H4 (cell line): ENCODE measurements at places on chromosomes 16 and 17. TPM values are rescaled to one million over a fixed set of nuclear protein-coding genes. Genes with fewer than 3 reads are reported as not detected.
A peak's percentile ranks its signal among the peaks of the same experiment; 100 is the strongest.

Gene PDILT
- total RNA-seq, result not detected in 2 replicates

DNA sequence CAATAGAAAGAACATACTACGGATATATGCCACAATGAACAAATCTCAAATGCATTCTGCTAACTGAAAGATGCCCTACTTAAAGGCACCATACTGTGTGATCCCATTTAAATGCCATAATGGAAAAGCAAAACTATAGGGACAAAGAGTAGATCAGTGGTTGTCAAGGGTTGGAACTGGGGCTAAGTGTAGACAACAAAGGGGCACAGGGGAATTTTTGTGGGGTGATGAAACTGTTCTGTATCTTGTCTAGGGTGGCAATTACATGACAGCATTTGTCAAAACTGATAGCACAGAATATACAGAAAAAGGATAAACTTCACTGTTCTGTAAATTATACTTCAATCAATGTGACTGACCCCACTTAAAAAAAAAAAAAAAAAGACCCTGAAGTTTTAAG, 17.7 kb downstream of the GFOD2 start:
- DNase-seq, result no peak

- no peak for DNase-seq
These were observed 56.5 kb downstream of the PIGL start for GRCh38 chr17:16273499-16273898.

DNA sequence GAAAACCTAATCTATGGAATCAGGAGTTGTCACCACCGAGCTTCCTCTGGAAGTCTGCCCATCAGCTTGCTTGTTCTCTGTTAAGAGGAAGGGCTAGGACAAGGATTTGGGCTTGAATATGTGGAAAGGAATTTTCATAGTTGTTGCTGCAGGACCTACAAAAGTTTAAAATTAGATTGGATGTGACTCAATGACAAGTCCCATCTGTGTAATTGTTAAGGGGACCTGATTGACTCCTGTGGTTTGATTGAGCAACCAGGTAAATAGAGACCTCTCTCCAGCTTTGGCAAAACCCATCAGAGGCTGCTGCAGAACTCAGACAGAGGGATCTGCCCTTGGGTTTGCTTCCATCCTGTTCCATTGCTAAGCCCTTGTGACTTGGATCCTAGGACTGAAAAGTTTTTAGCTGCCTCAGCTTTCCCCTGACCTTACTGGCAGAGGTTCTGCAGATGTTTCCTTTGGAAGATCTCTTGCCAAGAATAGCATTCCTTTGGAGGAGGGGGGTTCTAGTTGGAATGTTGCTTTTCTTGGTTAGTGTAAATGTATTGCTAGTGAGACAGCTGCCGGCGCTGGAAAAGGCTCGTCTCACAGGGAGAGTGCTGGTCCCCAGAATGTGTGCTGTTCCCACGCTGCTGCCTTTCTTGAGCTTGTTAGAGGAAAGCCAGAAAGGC, 50.0 kb downstream of the SF3B3 start:
- DNase-seq, result no peak

DNA sequence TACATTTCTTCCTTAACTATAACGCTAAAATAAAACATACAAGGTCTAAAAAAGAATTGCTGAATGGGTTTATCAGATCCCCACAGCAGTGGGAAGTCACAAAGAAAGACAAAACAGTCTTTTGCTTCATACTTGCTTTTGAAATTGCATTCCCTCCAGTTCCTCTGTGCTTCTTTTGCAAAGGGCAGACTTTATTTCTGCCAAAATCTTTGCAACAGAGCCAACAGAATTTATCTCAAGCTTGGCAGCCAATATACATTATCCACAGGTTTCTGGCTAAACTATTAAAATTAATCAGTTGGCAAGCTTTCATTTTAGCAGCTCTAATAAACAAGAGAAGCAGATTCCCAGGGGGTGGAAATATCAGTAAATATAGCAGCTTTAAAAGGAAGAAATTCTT, 378.9 kb upstream of the CA10 start:
- no peak for DNase-seq

DNA sequence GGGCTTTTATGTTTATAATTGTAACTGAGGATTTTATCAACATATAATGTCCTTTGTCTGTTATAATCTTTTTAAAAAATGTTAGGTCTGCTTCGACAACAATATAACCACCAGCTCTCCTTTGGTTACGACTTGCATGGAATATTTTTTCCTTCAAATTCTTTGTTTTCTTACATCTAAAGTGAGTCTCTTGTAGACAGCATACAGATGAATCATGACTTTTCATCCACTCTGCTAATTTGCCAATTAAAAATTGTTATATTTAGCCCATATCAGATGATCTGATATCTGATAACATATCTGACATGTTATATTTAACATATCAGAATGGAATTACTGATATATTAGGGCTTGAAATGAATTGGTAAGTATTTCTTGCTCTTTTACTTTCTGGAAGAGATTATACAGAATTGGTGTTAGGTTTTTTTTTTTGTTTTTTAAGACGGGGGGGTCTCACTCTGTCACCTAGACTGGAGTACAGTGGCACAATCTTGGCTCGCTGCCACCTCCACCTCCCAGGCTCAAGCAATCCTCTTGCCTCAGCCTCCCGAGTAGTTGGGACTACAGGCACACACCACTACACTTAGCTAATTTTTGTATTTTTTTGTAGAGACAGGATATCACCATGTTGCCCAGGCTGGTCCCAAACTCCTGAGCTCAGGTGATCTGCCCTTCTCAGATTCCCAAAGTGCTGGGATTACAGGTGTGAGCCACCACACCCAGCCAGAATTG, 27.5 kb downstream of the TBX21 start:
- no peak for DNase-seq

DNA sequence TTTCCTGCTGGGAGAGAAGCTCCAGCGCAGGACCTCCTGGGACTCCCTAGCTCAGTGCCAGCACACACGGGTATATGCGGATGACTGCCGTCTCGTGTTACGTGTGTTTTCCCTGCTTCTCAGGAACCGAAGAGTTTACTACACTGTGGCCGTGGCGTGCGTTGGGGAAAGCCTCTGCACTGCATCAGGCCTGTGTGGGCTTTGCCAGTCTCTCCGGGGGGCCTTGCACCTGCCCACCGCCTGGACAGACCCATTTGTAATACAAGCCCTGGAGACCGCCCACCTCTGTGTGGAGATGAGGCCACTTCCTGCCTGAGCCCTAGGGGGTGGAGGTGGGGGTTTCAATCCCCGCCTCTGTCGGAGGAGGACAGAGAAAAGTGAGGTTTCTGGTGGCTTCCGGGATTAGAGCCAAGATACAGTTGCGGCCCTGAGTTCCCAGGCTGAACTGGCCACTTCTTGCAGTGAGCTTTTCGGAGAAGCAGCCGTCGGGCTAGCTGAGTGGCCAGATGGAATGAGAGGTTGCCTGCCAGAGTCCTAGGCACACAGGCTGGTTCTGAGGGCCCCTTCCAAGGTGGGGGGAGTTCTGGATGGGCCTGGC, 43.4 kb upstream of the GSE1 start:
- peak; percentile 72 for DNase-seq

DNA sequence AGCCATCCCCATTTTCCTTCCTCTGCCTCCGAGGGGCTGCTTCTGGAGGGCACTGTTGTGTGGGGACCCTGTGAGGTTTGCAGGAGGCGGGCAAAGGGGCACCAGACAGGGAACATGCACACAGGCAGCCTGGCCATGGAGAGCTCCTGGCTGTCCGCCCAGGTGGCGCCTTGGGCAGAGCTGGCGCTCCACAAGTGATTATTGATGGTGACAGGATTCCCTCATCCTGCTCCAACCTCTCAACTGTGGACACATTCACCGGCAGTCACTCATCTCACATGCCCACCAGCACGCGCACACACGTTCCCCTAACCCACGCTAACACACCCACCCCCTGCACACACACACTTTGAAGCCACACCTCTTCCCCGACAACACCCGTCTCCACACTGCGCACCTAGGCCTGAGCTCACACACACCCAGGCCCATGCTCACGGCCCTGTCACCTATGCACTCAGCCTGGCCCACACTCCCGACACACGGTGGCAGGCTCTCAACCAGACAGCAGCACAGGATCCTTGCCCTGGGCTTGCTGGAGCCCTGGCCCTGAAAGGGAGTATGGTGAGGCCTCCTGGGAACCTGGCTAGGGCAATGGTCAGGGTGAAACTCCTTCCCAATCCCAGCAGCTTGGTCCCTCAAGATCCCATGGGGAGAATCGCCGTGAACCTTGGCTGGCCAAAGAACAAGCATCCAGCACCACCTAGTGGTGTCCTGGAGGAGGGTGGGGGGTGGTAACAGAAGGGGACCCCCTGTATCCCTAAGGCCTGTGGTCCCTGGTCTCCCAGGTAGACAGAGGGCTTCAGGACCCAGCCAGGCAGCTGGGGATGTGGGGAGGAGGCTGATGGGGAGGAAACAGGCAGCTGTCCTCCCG, 3.6 kb downstream of the PNMT start:
- no peak for DNase-seq

DNA sequence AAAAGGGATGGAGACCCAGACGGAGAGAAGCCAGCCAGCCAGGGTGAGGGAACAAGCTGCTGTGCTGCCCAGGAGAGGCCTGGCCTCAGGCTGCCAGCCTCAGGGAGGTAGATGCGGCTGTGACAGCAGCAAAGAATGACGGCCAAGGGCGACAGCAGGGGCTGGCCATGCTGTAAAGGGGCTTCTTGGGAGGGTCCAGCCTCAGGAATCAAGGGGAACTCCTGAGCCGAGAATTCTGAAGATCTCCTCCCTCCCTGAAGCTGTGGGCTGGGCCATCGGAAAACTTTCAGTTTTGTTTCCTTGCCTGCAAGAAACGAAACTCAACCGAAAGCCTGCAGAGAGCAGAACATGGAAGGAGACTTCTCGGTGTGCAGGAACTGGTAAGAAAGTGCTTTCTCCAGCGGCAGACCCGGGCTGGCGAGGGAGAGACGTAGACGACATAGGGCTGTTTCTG, at the start of gene XAF1:
XAF1 (plus strand) TSS at position 316 of the 454 bp plus-strand sequence; CDS start at position 349, 33 bp downstream.
- DNase-seq, result peak; percentile 56

DNA sequence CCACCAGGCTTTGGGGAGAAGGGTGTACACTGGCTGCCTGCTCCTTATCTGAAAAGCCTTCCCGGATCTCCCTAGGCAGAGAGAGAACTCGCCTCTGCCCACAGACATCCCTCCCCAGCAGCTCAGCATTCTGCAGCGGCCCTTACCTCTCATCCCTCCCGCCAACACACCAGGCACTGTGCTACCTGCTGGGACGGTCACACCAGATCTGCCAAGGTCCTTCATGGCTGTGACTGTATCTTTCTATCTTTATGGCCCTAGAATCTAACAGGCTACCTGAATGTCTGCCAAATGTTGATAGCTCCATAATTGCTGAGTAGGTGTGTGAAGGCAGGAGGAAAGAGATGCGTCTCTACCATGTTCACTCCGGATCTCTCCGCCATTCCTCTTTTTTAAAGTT, 7.9 kb downstream of the TSNAXIP1 start:
- no peak for DNase-seq

Gene THUMPD1
- total RNA-seq, result 33.2 and 44.0 TPM in 2 replicates

DNA sequence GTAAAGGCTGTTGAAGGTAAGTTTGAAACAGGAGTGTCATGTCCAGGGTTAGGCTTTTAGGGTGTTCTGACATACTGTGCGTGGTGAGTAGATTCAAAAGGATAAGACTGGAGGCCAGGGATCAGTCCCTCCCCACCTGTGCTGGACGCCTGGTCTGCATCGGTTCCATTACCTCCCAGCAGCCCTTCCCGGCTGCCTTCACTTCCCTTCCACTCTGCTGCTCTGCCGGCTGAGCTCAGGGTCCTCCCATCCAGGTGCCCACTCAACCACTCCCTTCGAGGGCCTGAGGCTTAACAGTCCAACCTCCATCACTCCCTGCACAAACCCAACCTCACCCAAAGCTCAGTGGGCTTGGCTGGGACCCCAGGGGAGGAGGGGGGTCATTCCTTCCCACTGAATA, 4.1 kb upstream of the SLC5A10 start:
- no peak for DNase-seq

Gene MPV17L
- not detected in 2 replicates for total RNA-seq

DNA sequence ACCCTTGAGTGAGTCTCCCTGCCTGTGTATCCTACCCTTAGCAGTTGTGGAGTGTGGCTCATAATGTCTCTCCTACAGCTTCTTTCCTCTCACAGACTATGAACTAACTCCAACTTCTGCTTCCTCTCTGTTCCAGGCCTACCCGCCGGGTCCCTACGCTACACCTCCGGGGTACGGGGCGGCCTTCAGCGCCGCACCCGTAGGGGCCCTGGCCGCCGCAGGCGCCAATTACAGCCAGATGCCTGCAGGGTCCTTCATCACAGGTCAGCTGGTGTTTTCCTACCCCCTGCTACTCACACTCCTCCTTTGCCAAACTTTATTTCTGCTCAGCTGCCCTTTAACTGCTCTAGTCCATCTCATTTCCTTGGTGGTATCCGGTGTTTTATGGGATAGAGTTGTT, 5.4 kb downstream of the RNF227 start:
- no peak for DNase-seq

DNA sequence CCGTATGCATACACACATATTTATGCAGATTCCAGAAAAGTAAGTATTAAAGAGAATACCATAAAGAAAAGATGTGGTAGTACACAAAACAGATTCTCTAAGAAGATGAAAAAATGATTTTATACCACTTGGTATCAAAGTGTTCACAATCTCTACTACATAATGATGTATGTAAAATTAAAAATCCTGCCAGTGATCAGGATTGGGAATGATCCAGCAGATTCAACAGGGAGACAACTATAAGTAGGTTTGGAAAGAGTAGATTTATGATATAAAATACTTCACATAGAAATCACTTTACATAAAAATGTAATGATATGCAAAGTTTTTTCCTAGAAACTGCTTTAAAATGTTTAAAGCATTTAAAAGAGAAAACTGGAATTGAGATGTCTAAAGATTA, 447.0 kb downstream of the CNTNAP4 start:
- no peak for DNase-seq

DNA sequence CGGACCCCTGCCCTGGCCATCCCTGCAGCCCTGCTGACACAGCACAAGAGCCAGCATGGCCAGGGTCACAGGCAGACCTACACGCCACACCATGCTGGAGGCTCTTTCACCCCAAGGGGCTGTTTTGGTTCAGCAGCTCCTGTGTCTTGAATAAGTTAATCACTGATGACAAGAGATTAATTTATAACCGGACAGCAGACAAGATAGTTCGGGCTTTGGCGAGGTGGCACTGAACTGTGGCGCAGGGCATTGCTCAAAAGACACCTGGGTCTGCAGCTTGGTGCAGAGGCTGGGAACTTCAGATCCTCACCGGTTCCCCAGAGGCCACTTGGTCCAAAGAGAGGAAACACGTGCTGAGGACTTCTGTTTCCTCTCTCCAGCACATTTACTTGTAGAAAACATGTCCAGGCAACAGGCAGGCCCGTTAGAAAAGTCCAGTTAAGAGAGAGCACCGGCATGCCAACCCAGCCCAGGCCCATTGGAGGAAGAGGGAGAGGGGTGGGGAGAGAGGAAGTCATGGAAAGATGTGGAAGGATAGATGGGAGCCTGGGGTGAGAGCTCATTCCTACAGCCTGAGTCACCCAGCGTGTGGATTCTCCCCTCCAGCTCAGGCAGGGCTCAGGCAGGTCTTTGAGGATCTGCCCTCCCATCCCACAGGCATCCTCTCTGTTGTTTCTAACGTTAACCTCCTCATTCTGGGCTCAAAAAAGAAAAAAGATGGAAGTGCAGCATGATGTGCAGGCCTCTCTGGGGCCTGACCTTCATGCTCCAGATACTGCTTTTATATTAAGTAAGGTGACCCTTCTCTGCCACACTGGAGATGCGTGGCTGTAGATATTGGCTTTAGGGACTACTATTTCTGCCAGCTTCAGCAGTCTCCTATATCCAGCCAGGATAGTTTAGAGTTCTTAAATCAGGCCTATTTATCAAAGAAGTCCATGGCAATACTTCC, 80.0 kb upstream of the HNF1B start:
- DNase-seq, result peak; percentile 78

Gene PLEKHH3
- 3.3 and 5.9 TPM in 2 replicates for total RNA-seq

Gene SLC2A4
- total RNA-seq, result 0.17 and 0.23 TPM in 2 replicates

Gene DNAJA2
- 81.2 and 84.7 TPM in 2 replicates for total RNA-seq

GRCh38 chr17:79089720-79090442, 15.3 kb downstream of the ENGASE start:
- DNase-seq, result no peak
